ENCODE measurements at places on chromosomes 12 and 14. TPM values are rescaled to one million over a fixed set of nuclear protein-coding genes. Genes with fewer than 3 reads are reported as not detected.

Gene MYO1H
- not detected for total RNA-seq

DNA sequence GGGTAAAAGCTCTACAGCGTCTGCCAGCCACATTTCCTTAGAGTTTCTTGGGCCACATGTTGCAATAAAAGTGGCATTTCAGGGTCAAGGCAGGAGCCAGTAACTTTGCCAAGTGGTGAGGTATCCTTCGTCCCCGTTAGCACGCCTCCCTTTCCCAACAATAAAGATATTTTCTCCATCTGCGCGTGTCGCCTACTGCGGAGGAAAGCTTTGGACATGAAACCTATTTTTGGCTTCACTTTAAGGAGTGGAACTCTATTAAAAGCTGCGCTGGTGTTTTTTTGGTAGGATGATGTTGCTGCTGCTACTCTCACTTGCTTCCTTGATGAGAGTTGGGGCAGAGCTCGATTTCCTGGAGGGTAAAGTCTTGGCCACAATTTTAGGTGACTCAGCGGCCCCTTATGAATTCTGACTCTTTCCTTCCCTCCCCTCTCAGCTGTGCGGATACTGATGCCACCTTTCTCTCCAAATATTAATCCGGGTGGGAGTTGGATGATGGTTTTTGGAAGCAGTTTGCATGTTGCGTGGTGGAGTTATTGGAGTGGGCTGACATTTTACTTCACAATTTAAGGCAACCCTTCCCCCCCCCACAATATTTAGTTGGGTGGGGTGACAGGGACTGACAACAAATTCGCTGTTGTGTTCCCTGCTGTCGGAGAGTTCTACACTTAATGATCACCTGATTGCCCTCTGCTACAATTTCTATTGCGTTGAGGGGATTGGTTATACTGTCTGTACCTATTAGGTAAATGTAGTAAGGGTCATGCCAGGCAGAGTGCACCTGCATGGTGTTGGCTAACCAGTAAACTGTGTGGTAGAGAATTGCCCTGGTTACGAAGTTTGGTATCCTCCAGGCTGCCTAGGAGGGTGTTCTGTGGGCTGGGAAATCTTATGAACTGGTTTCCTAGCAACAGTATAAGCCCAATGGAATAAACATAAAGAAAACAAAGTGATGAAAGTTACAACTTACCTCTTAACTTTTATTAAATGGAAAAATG lies 1.1 kb downstream of the CCDC91 start:
- peak; percentile 52 for DNase-seq

GRCh38 chr14:78103271-78103670 lies 66.9 kb upstream of the NRXN3 start:
- no peak for DNase-seq

GRCh38 chr12:19234171-19234704 lies 104.7 kb downstream of the PLEKHA5 start:
- DNase-seq: no peak

Gene GARIN6
- total RNA-seq: not detected

Gene FOXN4
- not detected for total RNA-seq

DNA sequence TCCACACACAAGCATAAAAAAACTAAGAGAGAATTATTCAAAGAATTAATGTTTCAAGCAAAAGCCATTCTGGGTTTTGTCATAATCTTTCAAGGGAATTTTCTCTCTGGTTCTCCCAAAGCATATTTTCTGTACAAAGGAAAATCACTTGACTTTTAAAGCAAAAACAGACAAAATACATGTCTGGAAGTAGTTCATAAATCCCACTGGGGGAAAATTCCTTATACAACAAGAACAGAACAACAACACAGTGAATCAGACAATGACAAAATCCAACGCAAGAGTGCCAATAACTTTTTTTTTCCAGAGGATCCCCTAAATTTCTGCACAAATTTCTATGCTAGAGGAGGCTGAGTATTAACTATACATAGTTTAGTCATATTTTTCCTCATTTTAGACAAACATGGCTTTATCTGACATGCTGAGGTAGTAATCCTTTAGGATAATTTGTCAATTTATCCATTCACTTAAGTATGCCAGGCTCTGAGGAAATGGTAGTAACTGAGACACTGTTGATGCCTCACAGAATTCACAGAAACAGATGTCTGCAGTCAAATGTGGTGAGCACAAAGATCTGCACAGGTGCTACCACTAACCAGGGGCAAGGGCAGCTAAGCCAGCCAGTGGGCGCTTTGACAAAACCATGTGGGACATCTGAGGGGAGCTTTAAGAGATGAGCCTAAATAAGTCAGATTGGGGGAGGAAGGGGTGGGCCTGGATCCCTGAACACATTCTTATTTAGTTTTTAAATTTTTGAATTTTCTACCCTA lies 38.0 kb downstream of the GRIP1 start:
- DNase-seq: no peak

DNA sequence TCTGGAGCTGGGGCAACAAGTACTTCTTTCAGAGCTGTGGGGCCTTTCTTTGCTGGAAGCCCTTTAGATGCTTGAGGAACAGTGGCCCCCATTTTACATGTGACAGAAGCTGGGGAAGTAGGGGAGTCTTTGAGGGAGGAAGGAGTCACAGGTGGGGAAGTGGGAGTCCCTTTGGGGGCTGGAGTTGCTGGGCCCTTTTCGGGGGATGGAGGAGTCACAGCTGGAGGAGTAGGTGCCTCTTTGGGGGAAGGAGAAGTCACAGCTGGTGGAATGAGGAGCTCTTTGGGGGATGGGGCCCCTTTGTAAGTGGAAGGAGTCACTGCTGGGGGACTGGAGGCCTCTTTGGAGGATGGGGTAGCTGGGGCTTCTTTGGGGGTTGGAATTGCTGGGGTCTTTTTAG lies 8.6 kb downstream of the NACA start:
- DNase-seq: no peak

Gene DTX1
- total RNA-seq: 2.8 TPM

- DNase-seq: no peak
These were observed 857.1 kb downstream of the AACS start for GRCh38 chr12:125922330-125922729.

GRCh38 chr14:71659159-71659558 lies 273.1 kb upstream of the RGS6 start:
- peak; percentile 11 for DNase-seq

DNA sequence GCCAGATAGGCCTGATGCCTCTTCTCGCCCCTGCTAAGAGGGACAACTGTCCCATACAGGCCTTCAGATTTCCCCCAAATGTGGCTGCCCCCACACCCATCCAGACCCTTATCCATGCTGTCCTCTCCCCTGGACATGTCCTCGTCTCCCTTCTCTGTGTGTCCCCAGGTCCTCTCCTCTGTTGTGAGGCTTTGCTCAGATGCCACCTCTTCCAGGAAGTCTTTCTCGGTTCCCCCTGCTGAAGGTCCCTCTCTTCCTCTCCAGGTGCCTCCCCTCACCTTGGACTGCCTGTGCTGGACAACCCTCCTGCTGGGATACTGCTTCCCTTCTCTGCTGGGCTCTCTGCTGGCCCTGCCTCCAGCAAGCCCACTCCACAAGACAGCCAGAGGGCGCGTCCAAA lies 33.7 kb downstream of the BEGAIN start:
- DNase-seq: no peak
